Activated naive CD8-positive, alpha-beta T cell treated with anti-CD3 and anti-CD28 coated beads, Interleukin-2, amount 10 ng/mL, durations not matched to agents 7 days and 5 days (primary cell): ENCODE measurements at places on chromosomes 3 and 15. TPM values are rescaled to one million over a fixed set of nuclear protein-coding genes. Genes with fewer than 3 reads are reported as not detected.

GRCh38 chr3:118761291-118761606 lies 273.4 kb downstream of the IGSF11 start:
- DNase-seq: no peak

DNA sequence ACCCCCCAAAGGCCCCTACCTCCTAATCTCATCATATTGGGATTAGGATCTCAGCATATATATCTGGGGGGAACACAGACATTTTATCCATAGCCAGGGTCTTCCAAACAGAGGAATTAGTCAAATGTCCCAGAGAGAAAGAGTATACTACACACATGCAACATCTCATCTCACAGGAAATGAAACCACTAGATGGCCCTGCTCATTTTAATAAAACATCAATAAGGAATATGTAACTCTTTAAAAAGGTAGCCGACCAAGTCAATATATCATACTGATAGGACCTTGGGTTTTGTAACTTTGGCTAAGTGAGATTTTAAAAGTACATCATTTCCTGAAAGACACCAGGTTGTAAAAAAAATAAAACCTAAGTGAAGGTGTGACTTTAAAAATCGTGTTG lies 45.6 kb upstream of the THSD4 start:
- no peak for DNase-seq

The SLC22A13 gene
- 0.61 TPM for total RNA-seq

GRCh38 chr3:127052121-127052561 lies 69.2 kb downstream of the PLXNA1 start:
- DNase-seq: peak; percentile 10

The TRPM1 gene
- total RNA-seq: not detected

DNA sequence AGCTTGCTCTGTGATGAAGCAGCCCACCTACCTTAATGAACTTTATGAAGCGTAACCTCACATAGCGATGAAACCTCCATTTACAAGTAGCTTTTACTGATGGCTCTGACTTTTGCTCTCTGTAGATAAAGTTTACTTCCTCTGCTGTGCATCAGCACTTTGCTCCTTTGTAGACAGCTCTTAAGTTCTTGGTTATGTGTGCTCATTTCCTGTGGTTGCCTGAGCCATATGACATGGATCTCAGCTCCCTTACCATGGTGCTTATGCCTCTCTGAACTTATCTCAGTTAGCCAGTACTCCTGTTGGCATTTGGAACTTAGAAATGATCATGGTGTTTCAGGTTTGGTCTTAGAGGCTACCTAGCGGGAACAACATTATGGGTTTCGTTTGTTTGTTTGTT lies 7.8 kb downstream of the MFSD1 start:
- DNase-seq: no peak
